NCI-H510A (cell line): ENCODE measurements at places on chromosomes 11 and 22.

- no peak for DNase-seq
These were observed 59.5 kb downstream of the FAM168A start for GRCh38 chr11:73538381-73538872.

DNA sequence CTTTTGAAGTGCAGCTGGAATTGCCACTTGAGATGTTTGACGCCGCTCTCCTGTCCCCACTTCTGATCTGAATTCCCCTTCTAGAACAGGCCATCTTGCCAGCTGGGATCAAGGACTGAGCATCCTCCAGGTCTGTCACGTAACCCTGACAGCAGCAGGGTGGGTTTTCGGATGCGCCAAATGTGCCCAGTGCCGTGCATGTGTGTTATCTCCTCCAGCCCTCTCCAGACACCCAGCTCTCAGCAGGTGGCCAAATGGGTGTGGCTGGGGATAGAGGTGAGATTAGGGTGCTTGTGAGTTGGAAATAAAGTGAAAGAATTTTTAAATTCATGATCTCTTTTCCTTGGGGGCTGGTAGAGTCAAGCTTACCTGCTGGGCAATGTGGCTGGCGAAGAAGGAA, 3.3 kb downstream of the OSBP2 start:
- no peak for DNase-seq

- DNase-seq = peak; percentile 21
These were observed 19.6 kb downstream of the CKAP5 start for GRCh38 chr11:46826310-46827044.

- no peak for DNase-seq
These were observed 50.5 kb upstream of the TSKU start for GRCh38 chr11:76732643-76733042.
